ENCODE measurements at places on chromosomes 6 and 20.
A peak's percentile ranks its signal among the peaks of the same experiment; 100 is the strongest.

DNA sequence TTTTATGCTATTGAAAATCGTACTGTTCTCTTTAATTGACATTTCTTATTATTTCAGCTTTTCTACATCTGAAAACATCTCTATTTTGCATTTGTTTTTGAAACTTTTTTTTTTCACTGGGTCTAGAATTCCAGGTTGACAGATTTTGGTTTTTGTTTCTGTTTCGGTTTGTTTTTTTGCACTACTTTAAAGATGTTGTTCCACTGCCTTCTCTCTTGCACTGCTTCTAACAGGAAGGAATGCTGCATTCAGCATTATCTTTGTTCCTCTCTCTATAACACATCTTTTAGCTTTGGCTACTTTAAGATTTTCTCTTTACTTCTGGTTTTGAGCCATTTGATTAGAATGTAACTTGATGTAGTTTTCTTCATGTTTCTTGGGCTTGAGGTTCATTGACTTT lies 20.1 kb upstream of the SLC17A1 start:
- DNase-seq = no peak
- no peaks in the 10 kb centered on the region for H3K36me3 ChIP-seq
- H3K4me3 ChIP-seq = no peak overlapping the region
- no peaks in the 10 kb centered on the region for H3K4me1 ChIP-seq

GRCh38 chr6:5637714-5638113 lies 369.0 kb downstream of the NRN1 start:
- no peaks in the 10 kb centered on the region for H3K4me1 ChIP-seq
- no peaks in the 10 kb centered on the region for H3K36me3 ChIP-seq
- no peak for DNase-seq
- no peaks in the 10 kb centered on the region for H3K27me3 ChIP-seq
- no peak overlapping the region for H3K4me3 ChIP-seq

GRCh38 chr20:49823152-49823847 lies 10.7 kb downstream of the SLC9A8 start:
- DNase-seq = no peak
- no peak overlapping the region for H3K27ac ChIP-seq
- H3K36me3 ChIP-seq = peaks cover 38% of the 10 kb centered on the region
- H3K4me1 ChIP-seq = peaks cover 18% of the 10 kb centered on the region
- H3K4me3 ChIP-seq = no peak overlapping the region

DNA sequence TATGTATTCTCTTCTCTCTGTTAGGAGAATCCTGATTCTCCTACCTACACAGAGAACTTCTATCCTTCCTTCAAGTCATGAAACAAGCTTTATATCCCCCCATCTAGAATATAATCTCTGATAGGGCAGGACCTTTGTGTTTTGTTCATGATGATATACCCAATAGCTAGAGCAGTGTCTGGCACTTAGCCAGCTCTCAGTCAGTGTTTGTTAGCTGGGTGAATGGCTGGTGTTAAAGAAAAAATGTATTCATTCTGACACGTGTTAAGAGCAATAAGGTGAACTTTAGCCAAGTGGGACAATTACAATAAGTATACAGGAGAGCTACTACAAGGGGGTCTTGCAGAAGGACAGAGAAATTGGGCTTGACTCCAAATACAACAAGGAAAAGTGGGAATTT lies 34.3 kb upstream of the TNFRSF21 start:
- no peak overlapping the region for H3K27ac ChIP-seq
- no peaks in the 10 kb centered on the region for H3K4me1 ChIP-seq

DNA sequence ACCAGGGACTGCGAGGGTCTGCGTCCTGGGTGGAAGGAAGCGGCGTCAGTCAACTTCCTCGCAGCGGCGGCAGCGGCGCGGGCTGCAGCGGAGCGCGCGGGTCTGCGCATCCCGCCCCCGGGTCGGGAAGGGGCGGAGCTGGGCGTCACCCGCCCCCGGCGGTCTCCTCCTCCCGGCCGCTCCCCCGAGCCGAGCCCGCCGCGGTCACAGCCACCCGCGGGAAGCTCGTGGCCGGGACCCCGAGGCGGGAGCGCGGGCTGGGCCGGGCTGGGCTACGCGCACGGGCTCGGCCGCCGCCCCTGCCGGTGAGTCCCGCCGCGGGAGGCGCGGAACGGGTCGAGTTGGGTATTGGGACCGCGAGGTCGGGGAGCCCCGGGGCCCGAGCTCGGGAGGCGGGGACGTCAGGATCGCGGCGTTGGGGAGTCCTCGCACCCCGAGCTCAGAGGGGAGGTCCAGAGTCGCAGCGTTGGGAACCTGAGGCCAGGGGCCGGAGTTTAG lies at the start of gene PAQR8:
Gene PAQR8, plus strand, starts transcription at position 207 of the 498 bp plus-strand sequence. CDS start 41,063 bp downstream, outside the sequence.
- H3K27ac ChIP-seq = peak within 1 kb of the TSS; percentile 78
- peak within 1 kb of the TSS; percentile 82 for H3K4me3 ChIP-seq
- peak; percentile 88 for DNase-seq
- no peaks in the 10 kb centered on the region for H3K36me3 ChIP-seq

All from upper lobe of right lung (tissue), 1 donor.